ENCODE measurements at places on chromosomes 5 and 9. TPM values are rescaled to one million over a fixed set of nuclear protein-coding genes. Genes with fewer than 3 reads are reported as not detected.

Gene ANKRD18B
- total RNA-seq, result 2.0 TPM

Gene IRX2
- total RNA-seq, result 3.6 TPM

Gene BARHL1
- total RNA-seq, result not detected

Gene FGF10
- total RNA-seq, result 8.4 TPM

Gene ACER2
- total RNA-seq, result 8.3 TPM

Gene FKTN
- total RNA-seq, result 10.6 TPM

Gene C7
- total RNA-seq, result 257 TPM

DNA sequence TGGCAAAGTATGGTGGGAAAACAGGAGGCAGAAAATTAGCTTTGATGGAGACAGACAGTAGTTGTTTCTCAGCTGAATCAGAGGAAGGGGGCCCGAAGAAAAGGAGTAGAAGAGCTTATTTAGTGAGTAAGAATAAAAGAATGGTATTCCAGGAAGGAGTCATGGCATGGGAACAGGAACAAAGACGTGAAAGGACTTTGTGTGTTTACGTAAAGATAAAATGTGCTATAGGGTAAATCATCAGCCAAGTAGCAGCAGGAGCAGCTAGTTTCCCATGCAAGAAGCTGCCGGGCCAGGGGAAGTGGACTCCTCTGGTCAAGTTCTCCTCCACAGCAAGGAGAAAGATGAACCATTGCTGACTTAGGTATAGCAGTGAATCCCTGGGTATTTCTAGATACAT is 454.5 kb downstream of the HINT1 start:
- no peak for DNase-seq

DNA sequence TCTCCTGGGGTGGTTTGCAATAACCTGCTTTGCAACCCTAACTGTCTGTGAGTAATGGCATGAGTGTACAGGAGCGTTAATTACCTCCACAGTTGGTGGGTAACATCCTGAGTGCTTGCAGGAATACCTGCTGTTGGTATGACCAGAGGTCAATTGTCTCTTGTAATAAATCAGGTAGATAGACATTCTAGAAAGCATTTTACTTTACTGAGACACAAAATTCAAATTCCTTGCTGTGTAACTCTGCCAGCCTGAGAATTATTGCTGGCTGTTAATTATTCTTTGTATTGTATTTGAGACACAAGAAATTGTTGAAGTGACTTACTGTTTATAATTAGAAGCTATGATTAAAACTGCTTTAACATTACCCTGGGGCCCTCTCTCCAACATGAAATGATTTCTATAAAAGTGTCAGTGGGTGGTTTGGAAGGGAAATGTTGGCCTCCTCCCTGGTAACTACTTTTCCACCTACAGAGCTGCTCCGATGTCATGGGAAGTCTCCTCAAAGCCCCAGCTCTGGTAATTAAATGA is 150.8 kb upstream of the ADCY2 start:
- no peak for DNase-seq

GRCh38 chr5:143168921-143169810 is 234.3 kb downstream of the NR3C1 start:
- DNase-seq, result no peak

DNA sequence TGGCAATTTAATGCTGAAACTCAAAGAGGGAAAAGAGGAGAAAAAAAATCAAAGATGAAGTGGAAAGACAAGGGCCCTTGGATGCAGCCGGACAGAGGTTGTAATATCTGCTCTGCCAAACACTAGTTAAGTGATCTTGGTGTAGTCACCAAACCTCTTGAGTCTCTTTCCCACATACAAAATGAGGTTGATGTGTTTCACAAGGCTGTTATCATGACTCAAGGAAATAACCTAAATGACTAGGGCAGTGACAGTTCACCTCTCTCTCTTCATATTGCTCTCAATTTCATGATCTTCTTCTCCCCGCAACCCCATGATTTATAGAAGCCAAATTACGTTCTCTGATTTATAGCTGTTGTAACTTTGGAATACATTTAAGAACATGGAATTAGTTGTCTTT is 44.9 kb downstream of the PIK3R1 start:
- DNase-seq, result no peak

DNA sequence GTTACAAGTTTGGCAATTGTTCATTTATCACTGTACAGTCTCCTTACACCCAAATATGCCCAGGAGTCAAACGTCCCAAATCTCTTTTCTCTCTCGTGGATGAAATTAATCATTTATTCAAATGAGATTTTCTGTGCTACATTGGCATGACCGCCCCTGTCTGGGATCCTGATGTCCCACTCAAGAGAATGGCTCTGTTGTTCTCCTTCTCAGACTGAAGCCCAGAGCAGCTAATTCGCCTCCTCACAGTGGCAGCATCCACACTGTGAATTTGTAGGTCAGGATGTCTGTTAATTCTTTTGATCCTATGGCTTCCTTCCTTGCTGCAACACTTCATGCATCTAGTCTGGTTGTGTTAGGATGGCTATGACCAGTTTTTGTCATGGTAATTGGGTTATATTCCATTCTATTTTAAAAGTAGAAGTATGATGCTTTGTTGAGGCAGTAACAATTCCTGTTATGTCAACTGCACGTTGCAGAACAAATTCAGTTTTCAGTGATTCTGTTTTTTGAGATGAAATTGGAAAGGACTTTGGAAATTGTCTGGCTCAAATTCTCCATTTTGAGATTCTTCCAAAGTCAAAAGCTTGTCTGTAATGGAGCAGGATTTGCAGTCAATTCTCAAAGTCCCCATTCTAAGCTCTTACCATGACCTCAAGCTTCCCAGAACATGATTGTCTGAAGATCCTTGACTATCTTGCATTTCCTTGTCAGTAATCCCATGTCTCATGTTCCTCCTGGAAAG is 141.5 kb upstream of the GAS1 start:
- DNase-seq, result no peak

DNA sequence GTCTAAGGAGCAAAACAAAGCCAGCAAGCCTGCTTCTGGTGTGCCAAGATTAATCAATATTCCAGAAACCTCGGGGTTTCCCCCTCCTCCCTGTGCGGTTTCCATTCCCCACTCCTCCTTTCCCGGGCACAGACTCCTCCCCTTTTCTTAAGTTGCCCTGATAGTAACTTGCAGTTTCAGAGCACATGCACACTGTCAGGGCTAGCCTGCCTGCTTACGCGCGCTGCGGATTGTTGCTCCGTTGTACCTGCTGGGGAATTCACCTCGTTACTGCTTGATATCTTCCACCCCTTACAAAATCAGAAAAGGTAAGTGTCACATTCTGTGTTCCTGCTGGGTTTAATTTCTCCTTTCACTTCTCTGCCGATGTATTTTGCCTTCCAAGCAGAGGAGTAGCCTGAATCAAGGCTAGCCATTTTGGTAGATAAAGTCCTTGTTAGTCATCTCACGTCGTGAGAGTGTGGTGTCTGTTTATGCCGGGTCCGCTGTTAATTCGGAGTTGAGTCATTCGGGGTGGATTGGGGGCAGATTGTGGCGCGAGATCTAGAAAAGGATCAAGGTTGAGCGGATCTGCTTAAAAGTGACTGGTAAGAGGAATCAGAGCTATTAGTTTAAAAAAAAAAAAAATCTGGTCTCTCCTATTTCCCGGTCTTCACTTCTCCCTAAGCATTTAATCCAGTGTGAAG is at the start of gene SLC1A3:
SLC1A3 (plus strand) TSS at position 179 of the 686 bp plus-strand sequence. CDS start 1,818 bp downstream, outside the sequence.
- DNase-seq, result peak; percentile 75

- DNase-seq, result no peak
Measured at GRCh38 chr9:3136230-3136629, 292.3 kb upstream of the PUM3 start.

DNA sequence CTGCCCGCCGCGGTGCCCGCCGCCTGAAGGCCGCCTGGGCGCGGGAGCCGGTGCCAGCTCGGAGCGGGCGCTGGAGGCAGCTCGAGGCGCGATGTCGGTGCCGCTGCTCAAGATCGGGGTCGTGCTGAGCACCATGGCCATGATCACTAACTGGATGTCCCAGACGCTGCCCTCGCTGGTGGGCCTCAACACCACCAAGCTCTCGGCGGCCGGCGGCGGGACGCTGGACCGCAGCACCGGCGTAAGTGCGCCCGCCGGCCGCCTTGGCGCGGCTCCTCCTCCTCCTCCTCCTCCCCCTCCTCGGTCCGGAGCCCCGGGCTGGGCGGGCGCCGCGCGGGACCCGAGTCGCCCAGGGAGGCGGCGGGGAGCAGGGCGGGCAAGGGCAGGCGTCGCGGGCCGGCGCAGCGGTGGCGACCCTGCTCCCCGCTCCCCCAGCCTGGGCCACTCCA is 455 bp downstream of the OLFM1 start:
- DNase-seq, result no peak

DNA sequence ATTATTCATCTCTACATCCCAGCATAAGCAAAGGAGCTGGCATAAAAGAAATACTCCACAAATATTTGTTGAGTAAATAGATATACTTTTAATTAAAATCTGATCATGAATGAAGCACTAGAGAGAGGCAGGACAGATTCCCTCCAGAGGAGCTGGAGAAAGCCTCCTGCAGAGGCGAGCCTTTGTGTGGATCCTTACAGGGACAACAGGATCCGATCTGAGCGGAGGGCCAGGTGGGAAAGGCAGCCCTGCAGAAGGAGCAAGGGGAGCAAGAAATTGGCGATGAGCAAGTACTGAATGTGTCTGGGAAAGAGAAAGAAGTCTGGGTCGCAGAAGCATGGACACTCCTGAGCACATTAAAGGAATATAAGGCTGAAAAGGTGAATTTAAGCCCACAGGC is 69.4 kb downstream of the EBF1 start:
- no peak for DNase-seq

GRCh38 chr5:116216246-116216645 is 131.4 kb downstream of the COMMD10 start:
- no peak for DNase-seq

DNA sequence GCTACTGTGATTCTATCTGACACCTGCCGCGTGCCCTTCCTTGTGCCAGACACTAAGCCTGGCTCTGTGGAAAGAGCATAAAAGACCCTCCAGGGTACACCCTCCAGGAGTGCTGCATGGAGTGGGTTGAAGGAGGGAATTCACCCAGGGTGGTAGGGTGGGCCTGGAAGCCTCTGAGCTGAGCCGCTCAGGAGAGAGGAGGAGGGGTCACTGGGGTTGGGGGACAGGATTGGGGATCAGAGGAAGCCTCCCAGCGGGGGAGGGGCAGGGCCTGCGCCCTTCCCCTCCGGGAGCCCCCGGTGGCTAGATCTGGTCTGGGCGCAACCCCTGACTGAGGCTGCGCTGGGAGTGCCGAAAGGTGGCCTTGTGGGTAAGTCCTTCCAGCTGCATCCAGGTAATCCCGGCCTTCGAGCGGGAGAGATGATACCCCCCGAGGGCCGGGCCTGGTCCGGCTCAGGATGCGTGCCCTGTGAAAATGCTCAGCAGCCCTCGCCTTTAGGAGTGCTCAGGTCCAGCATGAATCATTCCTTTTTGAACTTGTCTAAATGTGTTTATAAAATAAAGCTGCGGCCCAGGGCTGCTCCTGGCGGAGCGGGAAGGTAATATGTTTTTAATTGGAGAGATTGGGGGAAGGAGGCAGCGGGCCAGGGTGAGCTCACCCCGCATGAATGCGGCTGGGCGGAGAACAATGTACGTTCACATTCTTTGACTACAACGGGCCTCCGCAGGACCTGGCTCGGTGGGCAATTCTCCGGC is 118.1 kb upstream of the SMIM23 start:
- no peak for DNase-seq

- no peak for DNase-seq
Measured at GRCh38 chr5:113375480-113376060, 59.2 kb downstream of the TSSK1B start.

DNA sequence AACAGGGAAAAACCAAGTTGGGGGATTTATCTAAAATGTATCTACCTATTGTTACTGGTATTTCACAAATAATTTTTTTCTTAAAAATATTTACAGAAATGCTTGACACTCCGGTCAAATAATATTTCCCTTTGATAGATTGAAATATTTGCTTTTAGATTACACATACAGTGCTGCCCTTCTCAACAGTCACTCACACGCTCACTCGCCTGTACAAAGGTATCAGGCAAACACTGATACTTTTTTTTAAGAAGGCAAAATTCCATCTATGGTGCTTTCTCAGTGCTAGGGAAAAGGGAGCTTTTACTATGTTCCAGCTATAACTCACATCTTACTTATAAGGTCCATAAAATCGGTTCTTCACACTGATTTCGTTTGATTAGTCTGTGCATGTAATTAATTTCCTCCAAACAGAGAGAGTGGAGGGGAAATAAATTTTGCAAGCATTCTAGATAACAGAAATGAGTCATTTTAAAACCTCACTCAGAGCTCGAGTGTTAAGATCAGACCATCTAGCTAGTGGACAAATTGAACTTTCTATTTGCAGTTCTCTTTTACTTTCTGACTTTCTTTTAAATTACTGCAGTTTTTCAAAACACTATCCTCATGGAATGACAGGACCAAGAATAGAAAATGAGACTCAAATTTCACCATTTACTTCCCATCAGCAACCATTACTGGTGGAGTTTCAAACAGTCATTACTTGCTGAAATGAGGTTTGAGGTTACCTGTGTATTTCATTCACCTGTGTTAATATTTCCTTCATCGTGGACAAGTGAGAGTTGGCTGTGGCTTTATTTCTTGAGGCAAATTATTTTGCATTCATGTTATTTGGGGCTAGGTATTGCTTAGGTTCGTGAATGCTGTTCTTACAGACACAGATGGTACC is 273.2 kb downstream of the RAB3C start:
- DNase-seq, result no peak

DNA sequence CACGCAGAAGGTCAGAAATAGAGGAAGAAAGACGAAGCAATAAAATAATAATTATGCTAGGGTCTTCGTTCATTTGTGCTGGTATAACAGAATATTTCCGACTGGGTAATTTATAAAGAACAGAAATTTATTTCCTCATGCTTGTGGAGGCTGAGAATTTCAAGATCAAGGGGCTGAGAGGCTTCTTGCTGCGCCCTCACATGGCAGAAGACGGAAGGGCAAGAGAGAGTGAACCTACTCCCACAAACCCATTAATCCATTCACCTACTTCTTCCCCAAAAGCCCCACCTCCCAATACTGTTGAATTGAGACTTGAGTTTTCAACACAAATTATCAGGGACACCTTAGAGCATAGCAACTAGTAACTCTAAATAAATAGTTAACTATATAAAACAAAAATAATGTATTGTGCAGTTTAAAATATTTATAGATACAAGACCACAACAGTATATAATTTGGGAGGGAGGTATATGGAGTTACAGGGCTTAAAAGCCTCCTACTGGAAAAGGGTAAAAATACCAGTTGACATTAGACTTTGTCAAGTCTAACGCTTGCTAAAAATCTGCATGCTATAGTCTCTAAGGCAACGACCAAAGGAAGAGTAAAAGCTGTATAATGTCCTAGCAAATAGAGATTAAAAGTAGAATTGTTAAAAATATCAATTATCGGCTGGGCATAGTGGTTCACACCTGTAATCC is 40.3 kb upstream of the NAA35 start:
- no peak for DNase-seq

- no peak for DNase-seq
Measured at GRCh38 chr5:3740546-3741373, 145.1 kb downstream of the IRX1 start.

- DNase-seq, result no peak
Measured at GRCh38 chr5:143393524-143393923, 10.0 kb downstream of the NR3C1 start.

- no peak for DNase-seq
Measured at GRCh38 chr5:80231693-80232092, 24.2 kb downstream of the SERINC5 start.

Data from thyroid gland (tissue), 4 donors.